ENCODE measurements at places on chromosomes 4 and X. TPM values are rescaled to one million over a fixed set of nuclear protein-coding genes. Genes with fewer than 3 reads are reported as not detected.

UCP1 gene
- total RNA-seq = not detected

CXCL5 gene
- 17.5 TPM for total RNA-seq

SSX4 gene
- total RNA-seq = not detected

CORIN gene
- total RNA-seq = 0.19 TPM

MAPK10 gene
- total RNA-seq = 0.10 TPM

RENBP gene
- 19.0 TPM for total RNA-seq

Data from glomerular endothelial cell (primary cell).